ENCODE measurements at places on chromosomes 4 and X. TPM values are rescaled to one million over a fixed set of nuclear protein-coding genes. Genes with fewer than 3 reads are reported as not detected.
A peak's percentile ranks its signal among the peaks of the same experiment; 100 is the strongest.

- no peak overlapping the region for H3K27ac ChIP-seq
- no peak for DNase-seq
- H3K27me3 ChIP-seq: no peaks in the 10 kb centered on the region
- no peaks in the 10 kb centered on the region for H3K4me1 ChIP-seq
- H3K4me3 ChIP-seq: no peak overlapping the region
- H3K36me3 ChIP-seq: no peaks in the 10 kb centered on the region
Observed at GRCh38 chrX:148929686-148930085, 429.3 kb downstream of the AFF2 start.

GRCh38 chrX:10199212-10199611 is 42.4 kb downstream of the CLCN4 start:
- no peak overlapping the region for H3K27ac ChIP-seq
- no peaks in the 10 kb centered on the region for H3K4me1 ChIP-seq
- DNase-seq: no peak
- peaks cover 3% of the 10 kb centered on the region for H3K27me3 ChIP-seq
- no peak overlapping the region for H3K4me3 ChIP-seq

DNA sequence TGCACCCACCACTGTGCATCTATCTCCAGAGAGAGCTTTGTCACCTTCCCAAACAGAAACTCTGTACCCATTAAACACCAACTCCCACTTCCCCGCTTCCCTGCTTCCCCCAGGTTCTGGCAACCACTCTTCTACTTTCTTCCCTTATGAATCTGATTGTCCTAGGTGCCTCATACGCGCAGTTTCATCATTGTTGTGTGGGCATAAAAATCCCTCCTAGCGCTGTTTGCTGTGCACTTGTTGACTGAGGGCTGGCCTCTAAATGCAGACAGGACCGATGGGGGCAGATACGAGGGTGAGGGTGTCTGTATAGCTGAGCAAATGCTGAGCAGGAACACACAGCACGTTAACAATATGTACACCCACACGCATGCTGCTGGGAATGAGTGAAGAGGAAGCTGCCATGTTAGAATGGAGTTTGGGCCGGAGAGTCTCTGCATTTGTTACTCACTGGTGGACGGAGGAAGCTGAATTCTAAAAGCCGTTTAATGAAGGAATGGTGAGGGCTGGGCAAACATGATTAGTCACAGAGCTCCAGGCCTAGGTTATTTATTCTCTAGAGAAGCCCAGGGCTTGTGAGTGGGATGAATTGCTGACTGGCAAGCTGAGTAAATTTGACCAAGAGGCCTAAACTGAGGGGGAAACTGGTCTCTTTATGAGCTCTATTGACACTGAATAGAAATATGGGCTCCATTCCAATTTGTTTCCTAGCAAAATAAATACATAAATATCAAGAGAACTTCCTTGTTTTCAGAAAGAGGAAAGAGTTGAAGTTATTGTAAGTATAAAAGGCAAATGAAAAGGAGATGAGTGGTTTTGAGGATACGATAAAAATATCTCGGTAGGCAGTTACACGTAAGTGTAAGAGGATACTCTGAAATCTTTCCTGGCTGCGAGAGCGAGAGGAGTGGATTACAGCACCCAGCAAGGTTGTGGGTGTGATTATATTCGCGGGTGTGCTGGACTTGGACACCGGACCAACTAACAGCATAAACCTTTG is 95.9 kb upstream of the RPS6KA3 start:
- no peak overlapping the region for H3K4me3 ChIP-seq
- H3K27ac ChIP-seq: no peak overlapping the region
- no peaks in the 10 kb centered on the region for H3K36me3 ChIP-seq
- no peak for DNase-seq

GRCh38 chr4:70691661-70692060 is 3.3 kb downstream of the UTP3 start:
- peaks cover 30% of the 10 kb centered on the region for H3K36me3 ChIP-seq
- DNase-seq: no peak
- no peak overlapping the region for H3K27ac ChIP-seq
- peaks cover 31% of the 10 kb centered on the region for H3K4me1 ChIP-seq

TBX22 gene
- not detected for total RNA-seq

DNA sequence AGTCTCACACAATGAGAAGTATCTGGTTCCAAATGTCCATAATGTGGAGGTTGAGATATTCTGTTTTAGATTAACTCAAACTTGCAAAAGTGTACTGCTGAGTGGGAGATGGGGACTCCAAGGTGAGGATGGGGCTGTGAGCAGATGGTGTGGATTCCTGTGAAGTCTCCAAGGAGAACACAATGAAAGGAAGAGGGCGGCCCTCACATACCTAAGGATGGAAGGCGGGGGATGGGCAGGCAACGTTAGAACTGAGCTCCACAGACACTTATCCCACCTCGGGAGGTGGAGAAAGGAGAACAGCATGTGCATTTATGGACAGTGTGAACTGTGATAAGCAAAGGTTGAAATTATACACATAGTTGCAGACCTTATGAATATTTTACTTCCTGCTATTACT is 9.9 kb upstream of the SPATA4 start:
- peaks cover 41% of the 10 kb centered on the region for H3K27me3 ChIP-seq
- H3K4me1 ChIP-seq: no peaks in the 10 kb centered on the region
- no peak for DNase-seq
- H3K36me3 ChIP-seq: no peaks in the 10 kb centered on the region

GRCh38 chrX:136201601-136202000 is 49.6 kb downstream of the MAP7D3 start:
- no peak for DNase-seq
- peaks cover 29% of the 10 kb centered on the region for H3K4me1 ChIP-seq
- no peaks in the 10 kb centered on the region for H3K27me3 ChIP-seq
- H3K27ac ChIP-seq: no peak overlapping the region
- no peak overlapping the region for H3K4me3 ChIP-seq

CXCL10 gene
- total RNA-seq: 1.1 TPM

- H3K4me3 ChIP-seq: no peak overlapping the region
- H3K36me3 ChIP-seq: no peaks in the 10 kb centered on the region
- H3K4me1 ChIP-seq: no peaks in the 10 kb centered on the region
- no peak for DNase-seq
- H3K27me3 ChIP-seq: peaks cover 8% of the 10 kb centered on the region
Observed at GRCh38 chr4:140816806-140817510, 60.8 kb upstream of the TBC1D9 start.

GRCh38 chrX:119389871-119390501 is 9.2 kb upstream of the SLC25A43 start:
- H3K27ac ChIP-seq: no peak overlapping the region
- no peak for DNase-seq
- no peaks in the 10 kb centered on the region for H3K36me3 ChIP-seq
- H3K4me1 ChIP-seq: no peaks in the 10 kb centered on the region
- H3K27me3 ChIP-seq: peaks cover 3% of the 10 kb centered on the region

FGB gene
- total RNA-seq: not detected

- H3K4me3 ChIP-seq: peak overlapping the region; percentile 99
- H3K4me1 ChIP-seq: peaks cover 20% of the 10 kb centered on the region
- no peaks in the 10 kb centered on the region for H3K27me3 ChIP-seq
Observed at GRCh38 chrX:119942831-119943184, 743 bp downstream of the NKAP start.

GRCh38 chr4:42641161-42641560 is 15.7 kb downstream of the ATP8A1 start:
- no peaks in the 10 kb centered on the region for H3K27me3 ChIP-seq
- H3K4me3 ChIP-seq: no peak overlapping the region
- peak overlapping the region; percentile 29 for H3K27ac ChIP-seq
- no peaks in the 10 kb centered on the region for H3K36me3 ChIP-seq
- no peak for DNase-seq

HNRNPDL gene
- 345 TPM for total RNA-seq

GRCh38 chrX:40855932-40856515 is 120.7 kb upstream of the MED14 start:
- no peaks in the 10 kb centered on the region for H3K27me3 ChIP-seq
- DNase-seq: no peak
- no peaks in the 10 kb centered on the region for H3K4me1 ChIP-seq
- H3K27ac ChIP-seq: no peak overlapping the region
- H3K4me3 ChIP-seq: no peak overlapping the region

RADX gene
- 14.7 TPM for total RNA-seq

- H3K4me3 ChIP-seq: no peak overlapping the region
- peaks cover 26% of the 10 kb centered on the region for H3K36me3 ChIP-seq
- no peaks in the 10 kb centered on the region for H3K4me1 ChIP-seq
- DNase-seq: no peak
Observed at GRCh38 chr4:139509727-139510410, 46.1 kb downstream of the SETD7 start.

GRCh38 chr4:40475609-40476008 is 140.5 kb downstream of the CHRNA9 start:
- DNase-seq: no peak
- H3K27ac ChIP-seq: no peak overlapping the region
- H3K36me3 ChIP-seq: no peaks in the 10 kb centered on the region
- H3K4me3 ChIP-seq: no peak overlapping the region

DNA sequence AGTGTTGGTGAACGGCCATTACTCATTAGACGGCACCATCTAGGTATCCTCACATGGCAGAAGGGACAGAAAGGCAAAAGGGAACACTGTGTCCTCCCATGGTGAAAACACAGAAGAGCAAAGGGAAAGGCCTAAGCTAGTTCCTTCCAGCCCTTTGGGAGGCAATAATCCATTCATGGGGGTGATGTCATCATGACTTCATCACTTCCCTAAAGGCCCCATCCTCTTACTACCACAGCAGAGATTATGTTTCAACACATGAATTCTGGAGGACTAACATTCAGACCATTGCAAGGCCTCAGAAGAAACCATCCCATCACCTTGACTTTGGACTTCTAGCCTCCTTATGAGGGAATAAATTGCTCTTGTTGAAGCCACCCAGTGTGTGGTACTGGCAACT is 238.2 kb downstream of the MGST2 start:
- no peak overlapping the region for H3K4me3 ChIP-seq
- H3K4me1 ChIP-seq: peaks cover 12% of the 10 kb centered on the region
- no peak overlapping the region for H3K27ac ChIP-seq
- H3K36me3 ChIP-seq: peaks cover 4% of the 10 kb centered on the region
- DNase-seq: no peak

CLCN4 gene
- total RNA-seq: not detected

- DNase-seq: no peak
- H3K4me3 ChIP-seq: no peak overlapping the region
- H3K27ac ChIP-seq: no peak overlapping the region
- peaks cover 4% of the 10 kb centered on the region for H3K4me1 ChIP-seq
Observed at GRCh38 chr4:37601531-37601930, 84.6 kb downstream of the RELL1 start.

- H3K27ac ChIP-seq: no peak overlapping the region
- H3K27me3 ChIP-seq: peaks cover 41% of the 10 kb centered on the region
- no peak overlapping the region for H3K4me3 ChIP-seq
- DNase-seq: no peak
Observed at GRCh38 chr4:83677656-83678055, 141.7 kb downstream of the GPAT3 start.

GRCh38 chr4:90648311-90648710 is 521.1 kb downstream of the CCSER1 start:
- H3K4me1 ChIP-seq: no peaks in the 10 kb centered on the region
- H3K27ac ChIP-seq: no peak overlapping the region
- H3K27me3 ChIP-seq: no peaks in the 10 kb centered on the region
- no peaks in the 10 kb centered on the region for H3K36me3 ChIP-seq

- H3K27ac ChIP-seq: no peak overlapping the region
- H3K4me3 ChIP-seq: no peak overlapping the region
- H3K27me3 ChIP-seq: no peaks in the 10 kb centered on the region
- DNase-seq: no peak
- no peaks in the 10 kb centered on the region for H3K36me3 ChIP-seq
- H3K4me1 ChIP-seq: no peaks in the 10 kb centered on the region
Observed at GRCh38 chr4:22246847-22247246, 269.0 kb downstream of the ADGRA3 start.

UGT2B15 gene
- not detected for total RNA-seq

- no peak for DNase-seq
- H3K4me3 ChIP-seq: no peak overlapping the region
- H3K4me1 ChIP-seq: peaks cover 6% of the 10 kb centered on the region
- no peaks in the 10 kb centered on the region for H3K36me3 ChIP-seq
- H3K27ac ChIP-seq: no peak overlapping the region
Observed at GRCh38 chrX:134633394-134633793, 24.9 kb downstream of the PLAC1 start.

TSPAN5 gene
- total RNA-seq: 18.4 TPM

All from activated CD4-positive, alpha-beta T cell treated with anti-CD3 and anti-CD28 coated beads for 36 hours (primary cell).